Stimulated activated CD8-positive, alpha-beta memory T cell treated with anti-CD3 and anti-CD28 coated beads, Interleukin-2, amount 100 ng/mL, for 1 hour (primary cell): ENCODE measurements at places on chromosomes 6 and 20.

DNA sequence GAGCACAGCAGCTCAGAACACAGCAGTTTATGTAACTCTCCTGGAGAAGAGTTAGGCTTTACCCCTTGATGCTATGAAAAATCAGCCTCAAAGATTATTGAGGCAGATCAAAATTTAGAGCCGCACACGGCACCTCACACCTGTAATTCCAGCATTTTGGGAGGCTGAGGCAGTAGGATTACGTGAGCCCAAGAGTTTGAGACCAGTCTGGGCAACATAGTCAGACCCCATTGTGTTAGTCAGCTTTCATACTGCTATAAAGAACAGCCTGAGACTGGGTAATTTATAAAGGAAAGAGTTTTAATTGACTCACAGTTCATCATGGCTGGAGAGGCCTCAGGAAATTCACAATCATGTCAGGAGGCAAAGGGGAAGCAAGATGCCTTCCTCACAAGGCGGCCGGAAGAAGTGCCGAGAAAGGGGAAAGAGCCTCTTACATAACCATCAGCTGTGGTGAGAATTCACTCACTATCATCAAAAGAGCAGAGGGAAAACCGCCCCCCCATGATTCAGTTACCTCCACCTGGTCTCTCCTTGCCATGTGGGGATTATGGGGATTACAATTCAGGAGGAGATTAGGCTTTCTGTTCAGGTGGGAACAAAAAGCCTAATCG, 87.7 kb downstream of the SGK1 start:
- DNase-seq, result no peak

DNA sequence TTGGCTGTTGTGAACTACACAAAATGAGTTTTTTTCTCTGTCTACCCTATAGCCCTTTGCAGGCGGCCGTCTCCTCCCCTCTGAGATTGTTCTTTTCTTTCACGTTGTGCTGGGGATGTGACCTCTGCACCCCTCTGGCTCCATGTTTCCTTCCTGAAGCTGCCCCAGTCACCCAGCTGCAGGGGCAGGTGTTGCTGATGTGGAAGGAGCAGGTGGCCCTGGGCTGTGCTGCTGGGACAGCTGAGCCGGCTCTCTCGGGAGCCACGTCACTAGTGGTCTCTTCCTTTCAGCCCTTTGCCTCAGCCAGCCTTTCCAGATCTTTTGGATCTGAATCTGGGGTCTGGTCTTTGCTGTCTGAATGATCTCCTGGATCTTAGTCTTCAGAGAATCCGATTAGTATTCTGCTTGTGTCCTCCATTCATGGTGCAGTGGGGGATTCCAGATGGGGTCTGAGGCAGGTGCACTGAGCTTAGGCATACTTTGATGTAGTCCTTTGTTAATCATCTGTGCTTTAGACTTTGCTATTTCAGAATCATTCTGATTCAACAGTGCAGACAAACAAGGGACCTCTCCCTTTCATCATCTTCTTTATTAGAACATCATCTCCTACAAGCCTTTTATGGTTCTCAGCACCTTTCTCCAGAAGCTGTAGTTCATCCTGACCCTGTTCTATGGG, 31.4 kb downstream of the TMEM181 start:
- DNase-seq, result no peak

- DNase-seq, result no peak
These were observed 31.3 kb downstream of the KCNK15 start for GRCh38 chr20:44776980-44777379.

GRCh38 chr6:17020889-17021538, 80.8 kb upstream of the STMND1 start:
- no peak for DNase-seq

- no peak for DNase-seq
These were observed 35.6 kb upstream of the NFATC2 start for GRCh38 chr20:51578145-51578459.

GRCh38 chr20:47691625-47692024, 93.7 kb downstream of the SULF2 start:
- no peak for DNase-seq

- no peak for DNase-seq
These were observed 433.7 kb upstream of the HSF2 start for GRCh38 chr6:121965739-121966138.
